Activated T-cell treated with anti-CD3 and anti-CD28 coated beads for 1 hour (primary cell): ENCODE measurements at places on chromosomes 3 and 15.

DNA sequence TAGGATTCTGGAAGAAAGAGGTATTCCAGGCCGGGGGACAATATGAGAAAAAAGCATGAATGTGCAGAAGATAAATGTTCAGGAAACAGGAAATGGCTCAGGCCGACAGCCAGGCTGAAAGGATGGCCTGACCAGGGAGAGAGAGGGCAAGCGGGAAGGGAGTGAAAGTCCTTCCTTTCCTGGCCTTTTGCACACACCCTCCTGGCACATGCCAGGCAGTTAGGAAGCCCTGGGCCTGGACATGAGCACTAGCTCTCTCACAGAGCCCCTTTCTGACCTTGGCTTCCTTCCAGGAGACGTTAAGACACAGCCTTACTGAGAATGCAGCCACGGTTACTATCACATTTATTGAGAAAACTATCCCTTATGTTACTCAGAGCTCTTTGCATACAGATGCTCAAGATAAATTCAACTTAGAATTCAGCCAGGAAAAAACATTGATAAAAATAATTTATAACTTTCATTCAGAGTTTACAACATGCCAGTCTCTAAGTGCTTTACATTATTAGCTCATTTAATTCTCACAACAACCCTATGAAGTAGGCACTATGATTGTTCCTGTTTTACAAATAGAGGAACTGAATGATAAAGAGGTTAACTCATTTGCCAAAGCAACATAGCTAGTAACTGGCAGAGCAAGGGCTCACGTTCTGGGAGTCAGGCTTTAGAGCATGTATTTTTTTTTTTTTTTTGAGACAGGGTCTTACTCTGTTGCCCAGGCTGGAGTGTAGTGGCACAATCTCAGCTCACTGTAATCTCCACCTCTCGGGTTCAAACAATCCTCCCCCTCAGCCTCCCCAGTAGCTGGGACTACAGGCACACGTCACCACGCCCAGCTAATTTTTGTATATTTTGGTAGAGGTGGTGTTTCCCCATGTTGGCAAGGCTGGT is 39.4 kb upstream of the SMAD3 start:
- DNase-seq, result no peak

DNA sequence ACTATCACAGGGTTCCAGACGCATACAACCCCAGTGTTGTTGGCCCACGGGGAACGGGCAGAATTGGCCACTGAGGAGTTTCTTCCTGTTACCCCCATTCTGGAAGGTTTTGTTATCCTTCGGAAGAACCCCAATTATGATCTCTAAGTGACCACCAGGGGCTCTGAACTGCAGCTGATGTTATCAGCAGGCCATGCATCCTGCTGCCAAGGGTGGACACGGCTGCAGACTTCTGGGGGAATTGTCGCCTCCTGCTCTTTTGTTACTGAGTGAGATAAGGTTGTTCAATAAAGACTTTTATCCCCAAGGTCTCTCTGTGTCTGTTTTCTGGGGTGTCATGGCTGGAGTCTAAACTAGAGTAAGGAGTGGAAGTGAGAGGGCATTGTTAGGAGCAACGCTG is 5.7 kb upstream of the EIF4G1 start:
- no peak for DNase-seq

GRCh38 chr3:50359760-50360110 is 414 bp upstream of the TMEM115 start:
- no peak for DNase-seq

DNA sequence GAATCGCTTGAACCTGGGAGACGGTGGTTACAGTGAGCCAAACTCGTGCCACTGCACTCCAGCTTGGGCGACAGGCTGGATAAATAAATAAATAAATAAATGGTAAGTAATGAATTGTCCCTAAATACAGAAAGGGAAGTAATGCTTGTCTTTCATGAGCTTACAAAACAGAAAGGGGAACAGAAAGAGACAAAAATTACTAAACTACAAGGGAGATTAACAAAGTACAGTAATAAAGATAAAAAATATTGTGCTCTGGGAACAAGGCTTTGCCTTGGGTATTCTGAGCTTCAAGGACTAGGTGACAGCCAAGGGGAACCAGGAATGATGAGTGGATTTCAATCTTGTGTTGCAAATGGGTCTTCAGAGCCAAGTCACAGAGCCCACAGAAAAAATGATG is 9.2 kb upstream of the HLTF start:
- DNase-seq, result no peak

DNA sequence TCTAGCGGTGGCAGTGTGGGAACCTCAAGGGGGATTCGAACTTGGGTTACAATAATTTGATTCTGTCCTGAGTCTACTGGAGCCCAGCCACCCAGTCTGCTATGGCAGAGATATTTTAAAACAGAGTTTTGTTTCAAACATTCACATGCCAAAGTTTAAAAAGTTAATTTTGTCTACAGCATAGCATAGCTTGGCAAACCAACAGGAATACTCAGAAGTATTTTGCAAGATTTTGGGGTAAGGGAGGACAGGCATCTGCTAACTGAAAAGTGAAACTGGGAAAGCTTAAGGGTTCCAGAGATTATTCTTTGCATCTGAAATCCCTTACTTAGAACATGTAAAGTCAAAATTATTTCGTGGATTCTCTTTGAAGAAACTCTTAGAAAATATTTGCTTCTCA is 6.6 kb downstream of the ARID3B start:
- DNase-seq, result no peak

- no peak for DNase-seq
Measured at GRCh38 chr3:176873261-176873660, 324.0 kb downstream of the TBL1XR1 start.

DNA sequence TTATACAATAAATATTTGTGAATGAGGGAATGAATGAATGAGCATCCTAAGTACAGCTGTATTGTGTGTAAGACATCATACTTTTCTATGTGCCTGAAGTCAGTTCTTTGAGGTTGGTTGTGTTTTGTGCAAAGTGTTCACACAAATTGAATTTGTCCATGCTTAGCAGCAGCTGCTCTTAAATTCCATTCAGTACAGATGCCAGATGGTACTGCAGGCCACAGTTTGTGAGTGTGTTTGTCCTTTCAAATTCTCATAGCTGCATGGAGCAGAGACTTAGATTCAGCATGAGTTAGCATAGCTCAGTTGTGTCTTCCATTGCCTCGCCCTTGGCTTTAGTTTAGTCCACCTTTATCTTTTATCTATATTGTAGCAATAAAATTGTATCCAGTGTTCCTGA is 3.8 kb upstream of the ZNF385D start:
- DNase-seq, result no peak

DNA sequence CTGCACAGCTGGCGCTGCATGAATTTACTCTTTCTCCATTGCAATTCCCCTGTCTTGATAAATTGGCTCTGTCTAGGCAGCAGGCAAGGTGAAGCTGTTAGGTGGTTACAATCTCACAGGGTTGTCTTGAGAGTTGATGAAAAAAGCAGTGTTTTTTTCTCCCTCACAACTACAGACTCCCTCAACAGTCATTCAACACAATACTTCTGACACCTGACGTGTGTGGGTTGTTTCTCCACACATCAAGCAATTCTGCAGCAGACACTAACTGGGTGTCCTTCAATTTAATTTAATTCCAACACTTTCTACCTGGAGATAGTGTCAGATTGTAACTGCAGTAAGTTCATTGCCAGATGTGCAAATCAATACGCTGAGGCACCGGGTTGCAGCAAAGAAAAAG is 5.1 kb upstream of the SCAMP2 start:
- DNase-seq, result no peak
